Iris pigment epithelial cell (primary cell): ENCODE measurements at places on chromosomes 12 and 14.

DNA sequence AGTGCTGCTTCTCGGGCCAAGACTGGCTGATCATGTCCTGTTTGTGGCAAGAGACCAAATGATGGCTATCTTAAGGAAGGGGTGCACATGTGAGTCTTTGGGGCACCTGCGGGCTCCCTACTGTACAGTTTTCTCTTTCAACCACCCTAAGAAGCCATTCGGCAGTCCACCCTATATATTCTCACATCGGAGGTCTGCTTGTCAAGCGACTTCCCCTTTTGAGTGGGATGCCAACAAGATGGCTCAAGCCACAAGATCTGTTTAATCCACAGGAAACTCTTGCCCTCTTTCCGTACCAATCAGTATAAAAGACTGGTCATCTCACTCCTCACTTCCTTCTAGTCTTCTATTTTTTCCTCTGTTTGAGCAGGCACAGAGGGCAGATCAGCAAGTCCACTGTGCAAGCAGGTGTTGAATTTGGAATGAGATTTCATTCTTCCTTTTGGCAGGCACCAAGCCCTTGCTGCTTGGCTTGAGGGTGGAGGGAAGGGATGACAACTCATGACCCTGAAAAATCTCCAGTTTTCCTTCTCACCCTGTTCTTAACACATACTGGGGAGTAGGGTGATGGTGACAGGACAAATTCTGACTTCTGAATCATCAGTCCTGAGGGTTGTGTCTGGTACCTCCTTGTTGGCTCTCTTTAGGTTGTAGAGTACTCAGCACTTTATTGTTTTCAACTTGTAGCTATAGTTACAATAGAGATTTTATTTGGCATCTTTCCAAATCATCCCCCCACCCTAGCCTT lies 17.6 kb downstream of the LACRT start:
- DNase-seq, result no peak

DNA sequence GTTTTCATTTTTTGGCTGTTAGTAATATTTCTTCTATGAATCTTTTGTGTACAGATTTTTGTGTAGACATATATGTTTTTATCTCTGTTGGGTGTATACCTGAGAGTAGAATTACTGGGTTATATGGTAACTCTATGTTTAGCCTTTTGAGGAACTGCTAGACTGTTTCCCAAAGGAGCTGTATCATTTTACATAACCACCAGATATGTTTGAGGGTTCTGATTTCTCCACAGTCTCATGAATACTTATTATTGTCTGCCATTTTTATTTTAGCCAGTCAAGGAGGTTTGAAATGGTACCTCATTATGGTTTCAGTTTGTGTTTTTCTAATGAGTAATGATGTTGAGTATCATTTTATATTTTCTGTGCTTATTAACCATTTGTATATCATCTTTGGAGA lies 1.9 kb downstream of the PCNX4 start:
- peak; percentile 29 for DNase-seq

DNA sequence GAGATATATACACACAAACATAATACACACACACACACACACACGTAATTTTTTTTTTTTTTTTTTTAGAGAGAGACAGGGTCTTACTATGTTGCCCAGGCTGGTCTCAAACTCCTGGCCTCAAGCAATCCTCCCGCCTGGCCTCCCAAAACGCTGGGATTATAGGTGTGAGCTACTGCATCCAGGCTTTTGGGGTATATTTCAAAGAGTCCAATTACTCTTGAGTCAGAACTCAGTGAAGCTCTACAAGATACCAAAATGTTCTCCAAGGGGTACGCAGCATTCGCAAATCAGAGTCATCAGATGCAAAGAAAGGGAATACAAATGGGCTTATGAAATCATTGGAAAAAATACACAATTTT lies 54.0 kb downstream of the PHLDA1 start:
- no peak for DNase-seq

DNA sequence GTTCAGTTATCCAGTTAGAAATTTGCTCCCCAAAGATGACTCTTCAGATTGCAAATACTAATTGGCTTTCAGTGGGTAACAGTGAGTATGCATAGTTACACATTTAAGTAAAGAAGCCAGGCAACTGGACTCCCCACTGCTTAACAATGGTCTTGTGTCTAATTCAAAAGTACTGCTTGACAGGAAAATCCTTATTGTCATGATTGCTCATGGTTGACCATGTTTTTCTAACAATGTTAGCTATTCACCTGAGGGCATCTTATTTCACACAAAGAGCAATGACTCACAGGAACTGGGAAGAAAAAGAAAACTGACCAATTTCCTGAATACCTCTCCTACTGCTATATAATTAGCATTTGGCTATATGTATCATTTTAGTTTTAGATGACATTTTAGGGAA lies 33.7 kb upstream of the ALG10B start:
- DNase-seq, result no peak

DNA sequence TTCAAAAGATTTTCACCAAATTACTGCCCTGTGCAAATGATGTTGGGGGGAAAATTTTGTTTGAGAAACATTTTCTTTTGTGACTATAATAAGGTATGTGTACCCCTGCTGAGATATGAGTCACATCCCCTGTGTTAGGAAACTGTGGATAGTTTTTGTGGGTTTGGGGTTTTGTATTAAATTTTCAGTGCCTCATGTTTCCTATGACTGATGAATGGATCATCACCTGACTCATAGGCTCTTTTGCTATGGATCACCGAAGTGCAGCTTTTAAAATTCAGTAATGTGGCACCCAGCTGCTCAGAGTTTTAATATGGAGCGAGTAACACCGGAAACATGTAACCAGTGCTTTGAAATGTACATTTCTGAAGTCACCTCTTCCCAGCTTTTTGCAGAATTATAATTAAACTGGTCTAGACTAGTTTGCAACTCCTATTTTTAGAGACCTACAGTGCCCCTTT lies 167.4 kb upstream of the HMGA2 start:
- DNase-seq, result peak; percentile 99

DNA sequence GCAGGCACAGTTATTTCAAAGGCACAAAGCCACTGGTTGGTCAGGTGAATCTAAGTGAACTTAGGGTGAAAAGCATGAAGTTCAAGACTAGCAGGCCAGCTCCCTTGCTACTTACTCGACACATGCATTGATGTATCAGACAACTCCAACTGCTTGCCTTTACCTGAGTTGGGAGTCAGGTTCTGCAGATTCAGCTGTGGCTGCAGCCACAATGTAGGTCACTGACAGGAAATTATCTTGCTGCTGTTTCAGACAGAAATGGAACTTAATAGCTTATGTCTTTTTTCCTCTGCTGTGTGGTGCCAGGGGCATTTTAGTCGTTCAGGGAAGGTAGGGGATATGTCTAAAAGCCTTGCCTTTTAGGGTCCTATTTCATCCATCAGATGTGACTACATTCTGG lies 125.6 kb upstream of the RPH3A start:
- no peak for DNase-seq

- DNase-seq, result no peak
These were observed 25.0 kb upstream of the BDKRB1 start for GRCh38 chr14:96231056-96231455.

DNA sequence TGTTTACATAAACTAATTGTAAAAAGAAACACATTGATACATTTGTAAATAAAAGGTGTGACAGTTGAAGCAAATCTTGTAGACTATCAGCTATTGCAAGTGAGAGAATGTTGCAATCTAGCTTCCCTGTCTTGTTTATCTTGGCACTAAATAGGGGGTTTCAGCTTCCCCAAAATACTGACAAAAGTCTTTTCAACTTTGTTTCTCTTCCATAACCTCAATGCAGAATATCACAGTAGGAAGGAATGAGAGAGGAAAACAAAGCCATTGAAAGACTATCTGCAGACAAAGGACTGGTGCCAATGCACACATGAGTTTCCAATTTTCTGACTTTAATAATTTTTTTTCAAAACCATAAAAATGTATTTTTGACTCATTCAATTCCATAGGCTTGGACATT lies 886.2 kb upstream of the MGAT4C start:
- no peak for DNase-seq

- no peak for DNase-seq
These were observed 2.8 kb downstream of the PAN2 start for GRCh38 chr12:56330936-56331490.

- peak; percentile 95 for DNase-seq
These were observed 62.9 kb upstream of the NID2 start for GRCh38 chr14:52131640-52132320.

DNA sequence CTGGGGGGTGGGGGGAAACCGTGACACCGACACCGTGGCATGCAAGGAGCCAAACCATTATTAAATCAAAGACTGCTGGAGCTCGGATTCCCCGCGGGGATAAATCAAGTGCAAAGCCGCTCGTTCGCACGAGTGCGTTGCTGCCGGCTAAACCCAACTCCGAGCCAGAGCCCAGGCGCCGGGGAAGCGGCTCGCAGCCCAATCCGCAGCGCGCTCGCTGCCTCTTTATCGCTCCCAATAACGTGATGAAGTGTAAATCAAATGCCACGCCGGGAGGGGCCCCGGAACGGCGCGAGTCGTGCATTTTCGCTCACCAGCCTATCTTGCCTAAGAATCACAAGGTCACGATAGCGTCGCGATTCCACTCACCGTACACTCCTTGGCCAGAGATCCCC lies 1.3 kb downstream of the MDGA2 start:
- no peak for DNase-seq

GRCh38 chr14:61471297-61472005 lies 150.1 kb downstream of the PRKCH start:
- DNase-seq, result peak; percentile 57

DNA sequence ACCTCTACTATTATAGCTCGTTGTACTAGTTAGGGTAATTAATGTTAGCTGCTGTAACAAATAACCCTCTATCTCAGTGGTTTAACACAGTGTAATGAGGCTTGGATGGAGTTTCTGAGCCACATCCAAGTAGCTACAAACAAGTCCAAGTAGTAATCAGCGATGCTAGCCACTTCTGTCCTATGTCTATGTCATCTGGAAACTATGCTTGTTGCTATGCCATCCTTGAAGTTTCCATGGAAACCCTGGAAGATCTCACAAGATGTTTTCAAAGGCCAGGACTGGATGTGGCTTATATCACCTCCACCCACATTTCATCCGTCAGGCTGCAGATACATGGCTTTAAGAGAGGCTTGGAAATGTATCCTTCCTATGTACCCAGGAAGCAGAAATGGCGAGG lies 422.1 kb downstream of the AACS start:
- DNase-seq, result no peak
